ENCODE measurements at places on chromosomes 12 and 14. TPM values are rescaled to one million over a fixed set of nuclear protein-coding genes. Genes with fewer than 3 reads are reported as not detected.

Gene KRT75
- not detected for total RNA-seq

Gene PZP
- total RNA-seq, result not detected

Gene AMHR2
- total RNA-seq, result not detected

Gene IKZF4
- 3.4 TPM for total RNA-seq

Gene NGB
- not detected for total RNA-seq

Gene TRPV4
- 0.25 TPM for total RNA-seq

Gene EGLN3
- 0.18 TPM for total RNA-seq

Gene PMCH
- total RNA-seq, result 0.27 TPM

Gene NANOG
- 0.16 TPM for total RNA-seq

Gene MIPOL1
- total RNA-seq, result 12.5 TPM

Gene WNT1
- total RNA-seq, result not detected

Gene CLEC14A
- total RNA-seq, result 0.63 TPM

Gene CNTN1
- 0.27 TPM for total RNA-seq

Gene SYNDIG1L
- not detected for total RNA-seq

Gene FBLN5
- total RNA-seq, result 56.8 TPM

Gene GPR65
- not detected for total RNA-seq

Gene RERGL
- not detected for total RNA-seq

Gene PELI2
- total RNA-seq, result 14.0 TPM

Gene MGP
- 223 TPM for total RNA-seq

Gene APOLD1
- total RNA-seq, result 9.2 TPM

Gene HVCN1
- total RNA-seq, result 2.6 TPM
